ENCODE measurements at places on chromosomes 2 and 18.

DNA sequence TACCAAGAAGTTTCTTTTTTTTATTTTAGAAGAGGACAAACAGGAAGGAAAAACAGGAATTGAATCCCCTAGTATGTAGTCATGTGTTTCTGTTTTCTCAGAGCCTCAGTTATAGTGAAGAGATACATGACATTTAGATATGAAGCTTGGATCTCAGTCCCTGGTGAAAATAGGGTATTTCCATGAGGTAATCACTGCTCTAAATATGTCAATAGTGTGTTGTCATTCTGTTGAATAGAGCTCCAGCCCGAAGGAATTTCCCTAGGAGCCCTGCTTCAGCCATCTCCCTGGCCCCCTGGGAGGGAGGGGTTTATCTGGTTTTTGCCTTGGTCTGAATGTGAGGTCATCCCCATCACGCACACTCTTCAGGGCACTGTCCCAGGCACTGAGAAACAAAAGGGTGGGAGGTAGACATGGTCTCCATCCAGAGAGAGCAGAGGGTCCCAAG lies 47.1 kb upstream of the REL start:
- no peak for DNase-seq

- DNase-seq = no peak
Measured at GRCh38 chr2:96556441-96557330, 20.1 kb downstream of the ARID5A start.

DNA sequence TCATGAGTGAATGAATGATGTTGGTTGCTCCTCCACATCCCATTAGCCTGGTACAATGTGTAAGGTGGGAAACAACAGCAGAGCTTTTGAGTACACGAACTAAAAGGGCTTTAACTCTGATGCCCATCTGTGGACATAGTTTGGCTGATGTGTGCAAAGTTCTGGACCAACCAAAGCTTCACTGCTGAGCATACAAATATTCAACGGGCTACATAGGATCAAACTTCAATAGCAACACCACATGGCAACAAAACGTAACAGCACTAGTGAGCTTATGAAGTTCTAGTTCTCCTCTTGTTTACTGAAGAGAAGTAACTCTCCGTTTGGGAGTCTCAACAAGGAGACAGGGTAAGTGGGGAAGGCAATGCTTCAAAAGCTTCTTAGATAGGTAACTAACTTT lies 20.4 kb downstream of the STAM2 start:
- DNase-seq = no peak

DNA sequence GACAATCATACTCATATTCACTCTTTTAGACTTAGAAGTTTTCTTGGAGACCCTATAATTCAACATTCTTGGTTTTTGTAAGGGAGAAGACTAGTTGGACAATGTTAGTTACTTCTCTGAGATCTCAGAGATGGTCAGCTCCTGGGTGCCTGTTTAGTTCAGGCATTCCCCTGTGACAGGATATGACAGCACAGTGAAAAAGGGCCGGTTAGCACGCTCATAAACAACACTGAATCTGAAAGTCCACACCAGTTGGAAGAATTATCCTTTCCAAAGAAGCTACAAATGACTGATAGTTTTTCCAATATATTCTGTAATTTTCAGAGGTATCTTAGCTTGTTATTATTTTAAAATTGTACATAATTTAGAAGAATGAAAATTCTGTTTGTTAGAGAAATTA lies 75.7 kb downstream of the ADAM23 start:
- DNase-seq = no peak

GRCh38 chr2:152638590-152638989 lies 78.7 kb downstream of the PRPF40A start:
- DNase-seq = no peak

DNA sequence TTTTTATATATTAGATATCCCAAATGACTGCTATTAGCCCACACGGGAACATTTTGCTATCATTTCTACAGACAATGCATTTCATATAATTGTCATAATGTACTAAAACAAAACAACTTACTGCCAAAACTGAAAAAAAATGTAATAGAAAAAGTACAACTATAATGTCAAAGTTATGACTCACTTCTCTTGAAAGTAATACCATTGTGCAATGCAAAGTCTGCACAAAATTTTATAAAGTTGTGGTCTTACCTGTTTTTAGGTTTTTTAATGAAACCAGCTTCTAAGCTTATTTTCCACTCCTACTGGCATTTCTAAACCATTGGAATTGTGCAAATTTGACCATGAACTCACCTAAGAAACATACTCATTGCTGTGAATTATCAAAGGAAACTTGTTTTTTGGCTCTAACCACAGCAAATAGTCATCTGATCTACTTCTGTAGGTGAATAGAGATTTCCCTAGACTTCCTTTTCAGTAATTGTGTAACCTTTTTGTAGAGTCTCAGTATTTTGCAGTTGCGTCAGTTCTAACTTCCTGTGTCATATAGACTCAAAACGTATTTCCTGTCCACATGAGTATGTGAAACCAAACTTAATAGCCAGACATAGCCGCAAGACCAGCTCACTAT lies 31.9 kb upstream of the TFPI start:
- DNase-seq = no peak

DNA sequence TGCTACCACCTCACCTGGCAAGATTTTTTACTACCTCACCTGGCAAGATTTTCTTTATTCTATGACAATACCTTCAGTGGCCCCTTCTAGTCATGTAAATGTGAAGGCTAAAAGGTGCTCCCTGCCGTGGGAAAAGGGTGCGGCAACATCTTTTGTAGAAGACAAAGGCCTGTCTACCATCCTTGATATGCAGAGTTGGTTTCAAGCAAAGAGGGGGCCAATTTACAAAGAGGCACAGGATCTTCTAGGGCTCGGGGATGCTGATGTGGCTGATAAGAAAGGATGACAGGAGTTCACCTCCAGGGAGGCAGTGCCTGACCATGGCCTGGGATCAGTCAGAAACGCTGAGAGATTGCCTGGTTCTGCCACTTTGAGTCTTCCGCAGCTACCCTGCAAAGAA lies 165.4 kb upstream of the SLC1A4 start:
- no peak for DNase-seq
